ENCODE measurements at places on chromosomes 2 and 18.

GRCh38 chr2:232537499-232537898 is 2.0 kb upstream of the CHRNG start:
- no peak for DNase-seq

DNA sequence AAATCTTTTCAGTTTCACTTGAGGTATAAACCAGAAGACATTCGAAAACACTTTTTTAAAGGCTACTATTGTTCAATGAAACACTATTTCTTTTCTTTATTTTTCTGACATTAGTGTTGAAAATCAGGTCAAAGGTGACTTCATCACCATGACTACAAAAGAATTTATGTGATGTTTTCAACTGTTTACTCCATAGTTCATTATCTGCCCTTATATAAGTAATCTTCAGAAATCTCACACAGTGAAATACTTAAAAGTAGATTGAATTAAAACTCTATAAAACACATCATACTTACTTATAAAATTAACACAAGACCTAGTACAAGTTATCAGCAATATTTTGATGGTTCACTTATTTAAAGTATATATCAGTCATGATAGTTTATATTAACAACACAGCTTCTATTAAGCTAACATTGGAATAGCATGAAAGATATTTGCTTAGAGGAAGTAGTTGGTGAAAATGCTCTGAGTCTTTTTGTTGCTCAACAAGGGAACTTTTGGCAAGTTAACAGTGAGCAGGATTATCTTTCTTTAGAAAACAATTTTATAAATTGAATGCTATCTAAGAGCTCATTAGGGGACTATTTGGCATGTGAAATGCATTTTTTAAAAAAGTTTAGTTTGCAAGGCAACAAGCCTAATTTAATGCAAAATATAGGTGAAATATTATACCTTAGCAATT is 60.8 kb downstream of the MC4R start:
- no peak for DNase-seq

DNA sequence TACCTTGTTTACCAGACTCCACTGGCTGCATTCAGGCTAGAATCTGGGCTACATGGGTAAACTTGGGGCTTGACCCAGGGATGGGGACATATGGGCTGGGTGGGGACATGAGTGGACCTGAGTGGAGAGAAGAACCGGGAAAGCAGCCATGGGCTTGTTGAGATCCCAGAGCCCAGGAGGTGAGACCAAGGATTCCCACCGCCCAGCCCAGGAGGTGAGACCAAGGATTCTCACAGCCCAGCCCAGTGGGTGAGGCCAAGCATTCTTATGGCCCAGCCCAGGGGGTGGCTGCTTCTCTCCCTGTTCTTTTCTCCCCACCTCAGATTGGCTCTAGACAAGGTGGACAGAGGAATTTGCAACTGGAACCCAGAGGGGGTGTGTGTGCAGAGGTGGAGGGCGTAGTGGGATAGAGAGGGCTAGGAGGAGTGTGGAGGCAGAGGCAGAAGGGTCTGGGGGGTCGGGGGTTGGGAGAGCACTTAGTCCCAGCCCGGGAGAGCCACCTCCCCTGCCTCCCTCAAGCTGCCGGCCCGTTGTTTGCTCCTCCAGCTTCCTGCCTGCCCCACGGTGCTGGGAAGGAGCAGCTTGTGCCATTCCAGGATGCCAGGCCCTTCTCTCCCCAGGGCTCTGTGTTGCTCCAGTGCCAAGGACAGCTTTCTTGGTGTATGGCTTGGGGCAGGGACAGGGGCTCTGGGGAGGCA is 25.6 kb downstream of the GLI2 start:
- DNase-seq, result no peak

DNA sequence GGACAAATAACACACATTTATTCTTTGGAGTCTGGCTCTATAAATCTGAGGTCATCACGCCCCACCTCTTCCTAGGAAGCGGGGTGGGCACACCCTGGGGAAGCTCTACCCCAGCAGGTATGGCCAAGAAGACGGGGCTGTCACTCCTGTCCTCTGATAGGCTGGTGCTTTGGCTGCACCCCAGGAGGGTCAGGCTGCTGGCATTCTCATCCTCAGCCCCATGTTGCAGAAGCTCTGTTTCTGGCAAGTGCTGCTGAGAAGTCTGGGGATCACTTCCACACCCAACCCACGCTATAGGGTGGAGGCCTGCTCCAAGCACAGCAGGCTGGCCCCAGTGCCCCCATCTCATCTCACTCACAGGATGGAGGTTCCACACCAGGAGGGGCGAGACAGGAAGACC is 17.6 kb downstream of the ARHGEF4 start:
- DNase-seq, result no peak

GRCh38 chr2:113167115-113167932 is 6.4 kb upstream of the PSD4 start:
- DNase-seq, result no peak

DNA sequence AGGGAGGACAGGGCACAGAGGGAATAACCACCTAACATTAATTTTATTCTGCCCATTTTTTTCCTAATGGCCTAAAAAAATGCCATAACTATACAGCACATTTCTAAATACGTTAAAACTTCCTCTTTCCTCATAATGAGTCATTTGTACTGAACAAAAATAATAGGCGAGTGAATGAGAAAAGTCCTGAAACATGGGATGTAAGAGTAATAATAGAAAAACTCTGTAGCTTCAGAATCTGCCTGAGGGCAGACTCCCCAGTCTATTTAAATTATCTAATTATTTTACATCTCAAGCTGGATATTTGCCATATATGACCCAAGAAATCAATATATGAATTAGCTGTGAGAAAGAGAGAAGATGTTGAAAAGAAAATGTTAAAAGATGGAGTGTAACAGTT is 285.1 kb downstream of the TMX3 start:
- DNase-seq, result no peak

DNA sequence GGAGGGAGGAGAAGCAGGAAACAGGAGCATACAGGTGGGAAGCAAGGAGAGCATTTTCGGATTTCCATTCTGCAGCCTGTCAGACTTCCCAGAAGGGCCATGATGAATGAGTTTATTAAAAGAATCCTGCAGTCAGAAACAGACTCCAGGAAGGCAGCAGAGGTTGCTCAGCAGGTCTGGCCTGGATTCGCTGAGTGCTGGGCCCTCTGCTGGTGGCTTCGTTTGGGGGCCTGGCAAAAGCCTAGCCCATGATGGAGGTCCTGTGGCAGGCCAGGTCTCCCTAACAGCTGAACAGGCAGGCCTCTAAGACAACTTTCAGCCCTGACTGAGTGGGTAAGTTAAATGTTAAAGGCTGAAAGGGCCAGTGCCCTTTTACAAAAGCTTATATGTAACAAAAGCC is 108.2 kb upstream of the CAPN13 start:
- no peak for DNase-seq

- DNase-seq, result no peak
These were observed 29.1 kb downstream of the ID2 start for GRCh38 chr2:8710951-8711350.

- no peak for DNase-seq
These were observed 27.6 kb downstream of the INPP5D start for GRCh38 chr2:233087713-233088112.

- DNase-seq, result no peak
These were observed 315.0 kb downstream of the LPIN1 start for GRCh38 chr2:12061286-12062052.

DNA sequence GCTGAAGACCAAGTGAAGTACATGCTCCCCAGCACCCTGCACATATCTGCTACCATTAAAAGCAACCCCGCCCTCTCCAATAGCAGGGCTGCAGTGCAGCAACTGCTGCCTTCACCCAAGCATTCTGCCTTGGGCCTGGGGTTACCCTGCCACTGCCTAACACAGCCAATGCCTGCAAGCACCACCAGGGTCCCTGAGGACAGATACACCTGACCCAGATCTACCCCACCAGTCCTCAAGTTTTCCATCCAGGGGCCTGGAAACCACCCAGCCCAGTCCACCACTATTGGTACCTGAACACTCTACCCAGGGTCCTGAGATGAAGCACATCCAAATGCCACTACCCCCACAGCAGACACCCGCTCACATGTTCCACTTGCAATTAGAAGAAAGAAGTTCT is 181.1 kb upstream of the RBBP8 start:
- no peak for DNase-seq

DNA sequence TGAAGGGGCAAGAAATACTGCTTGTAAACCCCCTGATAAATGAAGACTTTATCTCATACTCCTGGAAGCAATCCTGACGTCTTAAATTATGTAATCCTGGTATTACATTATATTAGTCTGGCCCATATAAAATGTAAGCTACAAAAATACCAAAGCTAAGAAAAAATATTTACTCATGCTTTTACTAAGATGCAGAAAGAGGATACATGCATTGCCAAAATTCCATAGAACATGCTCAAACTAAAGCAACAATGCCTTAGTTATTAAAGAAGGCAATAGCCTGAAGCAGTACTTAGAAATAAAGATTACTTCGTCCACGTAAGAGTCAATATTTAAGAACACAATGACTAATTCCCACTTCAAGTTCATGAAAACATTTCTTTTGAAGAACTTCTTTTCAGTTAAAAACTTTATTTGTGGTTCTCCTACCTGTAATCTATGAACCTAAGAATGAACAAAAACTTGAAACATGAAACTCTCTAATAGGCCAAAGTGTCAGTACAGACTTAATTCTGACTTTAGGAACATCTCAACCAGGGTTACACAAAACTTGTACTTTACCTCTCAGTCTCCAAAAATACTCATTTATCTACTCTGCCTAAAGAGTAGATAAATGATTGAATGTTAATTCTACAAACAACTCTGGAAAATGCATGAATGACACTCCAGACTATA is 117.3 kb downstream of the THADA start:
- no peak for DNase-seq

GRCh38 chr2:201093573-201093972 is 21.8 kb downstream of the NDUFB3 start:
- DNase-seq, result no peak

DNA sequence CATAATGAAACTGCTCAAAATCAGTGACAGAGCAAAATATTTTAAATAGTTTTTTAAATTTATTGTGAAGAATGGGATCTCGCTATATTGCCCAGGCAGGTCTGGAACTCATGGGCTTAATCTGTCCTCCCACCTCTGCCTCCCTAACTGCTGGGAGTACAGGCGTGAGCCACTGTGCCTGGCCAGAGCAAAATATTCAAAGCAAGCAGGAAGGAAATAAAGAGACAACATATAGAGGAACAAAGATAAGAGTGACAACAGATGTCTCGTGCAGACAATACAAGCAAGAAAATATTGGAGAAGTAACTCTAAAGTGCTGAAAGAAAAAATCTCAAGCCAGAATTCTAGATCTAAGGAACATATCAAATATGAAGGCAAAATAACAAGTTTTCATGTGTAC is 5.0 kb upstream of the SCLY start:
- no peak for DNase-seq

DNA sequence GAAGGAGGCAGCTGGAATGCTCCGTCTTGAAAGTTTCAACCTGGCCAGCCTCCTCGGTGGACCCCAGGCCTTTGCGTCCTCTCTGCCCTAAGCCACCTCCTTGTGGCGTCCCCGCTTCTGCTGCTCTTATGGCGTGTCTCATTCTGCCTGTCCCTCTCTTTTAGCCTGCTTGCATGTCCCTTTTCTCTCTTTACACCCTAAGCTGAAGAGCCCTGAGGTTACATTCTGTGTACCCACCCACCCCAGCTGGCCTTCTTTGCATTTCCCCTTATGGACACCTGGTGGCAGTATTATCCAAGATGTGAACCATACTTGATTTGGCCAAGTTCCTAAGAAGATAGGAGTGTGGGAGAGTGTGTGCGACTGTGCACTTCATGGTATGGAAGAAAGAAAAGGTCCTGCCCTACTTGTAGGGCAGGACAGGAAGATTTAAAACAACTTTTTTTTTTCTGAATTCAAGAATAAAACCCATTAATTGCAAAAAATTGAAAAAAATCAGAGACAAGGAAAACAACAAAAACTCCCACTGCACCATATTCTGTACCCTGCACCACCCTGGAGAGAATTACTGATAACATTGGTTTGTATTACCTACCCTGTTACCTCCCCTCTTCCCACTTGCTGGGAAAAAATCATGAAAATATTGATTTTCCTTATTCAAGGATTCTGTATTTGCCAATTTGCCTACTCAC is 77.4 kb downstream of the DYSF start:
- DNase-seq, result no peak

- no peak for DNase-seq
These were observed 99.3 kb downstream of the C1QL2 start for GRCh38 chr2:119059287-119059686.

All from NCI-H187 (cell line).